ENCODE measurements at places on chromosomes 2 and 18. TPM values are rescaled to one million over a fixed set of nuclear protein-coding genes. Genes with fewer than 3 reads are reported as not detected.

GRCh38 chr2:197179744-197180498, 130.7 kb downstream of the ANKRD44 start:
- no peak for DNase-seq

GRCh38 chr18:12074736-12075135, 18.9 kb upstream of the ANKRD62 start:
- no peak for DNase-seq

DNA sequence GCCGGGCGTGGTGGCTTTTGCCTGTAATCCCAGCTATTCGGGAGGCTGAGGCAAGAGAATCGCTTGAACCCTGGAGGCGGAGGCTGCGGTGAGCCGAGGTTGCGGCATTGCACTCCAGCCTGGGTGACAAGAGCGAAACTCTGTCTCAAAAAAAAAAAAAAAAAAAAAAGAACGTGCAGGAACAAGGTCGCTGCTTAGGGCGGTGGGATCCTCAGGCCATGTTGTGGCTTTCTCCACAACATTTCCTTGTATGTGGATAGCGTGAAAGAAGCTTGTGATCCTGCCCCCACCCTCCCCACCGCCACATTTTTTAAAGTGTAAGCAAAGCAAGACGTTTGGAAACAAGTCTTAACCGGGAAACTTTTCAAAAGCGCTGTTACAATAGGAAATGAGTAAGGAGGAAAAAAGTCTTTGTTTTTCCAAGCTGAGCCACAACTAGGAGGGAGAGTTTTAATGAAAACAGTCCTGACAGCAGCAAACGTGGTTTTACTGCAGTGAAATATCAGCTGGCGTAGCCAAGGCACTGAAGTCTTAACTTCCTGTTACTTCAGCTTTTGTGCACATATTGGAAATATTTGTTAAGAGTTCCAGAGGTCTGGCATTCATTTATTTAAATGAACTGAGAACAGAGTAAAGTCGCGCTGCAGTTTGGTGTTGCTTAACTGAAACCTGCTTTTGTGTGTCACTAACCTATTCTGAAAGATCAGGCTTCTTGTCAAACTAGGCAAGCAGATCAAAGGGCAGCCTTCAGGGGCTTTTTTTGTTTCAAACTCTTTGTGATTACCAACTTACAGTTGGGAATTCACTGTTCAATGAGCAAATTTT, 3.8 kb downstream of the TGIF1 start:
- peak; percentile 29 for DNase-seq

DNA sequence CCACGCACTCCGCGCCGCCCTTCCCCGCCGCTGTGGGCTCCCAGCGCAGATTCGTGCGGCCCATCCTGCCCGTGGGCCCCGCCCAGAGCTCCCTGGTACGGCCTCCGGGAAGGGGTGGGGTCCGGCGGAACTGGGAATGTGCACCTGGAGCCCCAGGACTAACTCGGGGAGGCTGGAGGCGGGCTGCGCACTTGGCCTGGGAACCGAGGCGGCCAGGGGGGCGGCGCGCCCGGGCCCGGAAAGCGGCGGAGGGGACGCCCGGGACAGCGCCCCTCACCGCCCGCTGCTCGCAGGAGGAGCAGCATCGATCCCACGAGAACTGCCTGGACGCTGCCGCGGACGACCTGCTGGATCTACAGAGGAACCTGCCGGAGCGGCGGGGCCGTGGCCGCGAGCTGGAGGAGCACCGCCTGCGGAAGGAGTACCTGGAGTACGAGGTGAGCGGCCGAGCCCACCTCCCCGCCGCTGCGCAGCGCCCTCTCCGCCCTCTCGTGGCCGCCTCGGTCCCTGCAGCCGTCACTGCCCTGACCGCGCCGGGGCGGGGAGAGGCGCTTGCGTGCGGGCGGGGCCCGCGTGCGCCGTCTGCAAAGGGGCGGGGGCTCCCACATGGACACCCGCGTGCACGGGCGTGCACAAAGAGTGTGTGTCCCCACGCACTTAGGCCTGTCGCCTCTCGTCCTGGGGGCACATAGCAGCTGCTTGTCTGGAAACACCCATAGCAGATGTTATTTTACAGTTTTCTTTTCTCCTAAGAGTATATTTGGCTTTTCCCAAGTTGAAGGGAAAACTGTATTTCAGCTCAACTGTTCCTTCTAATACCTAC, 25.2 kb downstream of the PSD4 start:
- peak; percentile 82 for DNase-seq

GRCh38 chr2:8658064-8658862, 23.6 kb upstream of the ID2 start:
- DNase-seq, result no peak

Gene GRP
- not detected for total RNA-seq

Gene VWC2L
- not detected for total RNA-seq

Gene SKOR2
- total RNA-seq, result not detected

Measured in activated CD4-positive, alpha-beta memory T cell treated with anti-CD3 and anti-CD28 coated beads, Interleukin-2, amount 10 ng/mL, durations not matched to agents 7 days and 5 days (primary cell).